T follicular helper cell (primary cell): ENCODE measurements at places on chromosomes 2 and 18.

GRCh38 chr2:112787729-112788393 is 3.6 kb upstream of the IL1A start:
- DNase-seq = no peak

GRCh38 chr2:22694856-22695255 is 690.1 kb upstream of the KLHL29 start:
- DNase-seq = no peak

GRCh38 chr2:230939066-230939591 is 14.1 kb upstream of the GPR55 start:
- DNase-seq = no peak

GRCh38 chr18:45015788-45016128 is 335.1 kb downstream of the SETBP1 start:
- no peak for DNase-seq

- no peak for DNase-seq
These were observed 276.7 kb downstream of the ZNF407 start for GRCh38 chr18:74874351-74874750.

DNA sequence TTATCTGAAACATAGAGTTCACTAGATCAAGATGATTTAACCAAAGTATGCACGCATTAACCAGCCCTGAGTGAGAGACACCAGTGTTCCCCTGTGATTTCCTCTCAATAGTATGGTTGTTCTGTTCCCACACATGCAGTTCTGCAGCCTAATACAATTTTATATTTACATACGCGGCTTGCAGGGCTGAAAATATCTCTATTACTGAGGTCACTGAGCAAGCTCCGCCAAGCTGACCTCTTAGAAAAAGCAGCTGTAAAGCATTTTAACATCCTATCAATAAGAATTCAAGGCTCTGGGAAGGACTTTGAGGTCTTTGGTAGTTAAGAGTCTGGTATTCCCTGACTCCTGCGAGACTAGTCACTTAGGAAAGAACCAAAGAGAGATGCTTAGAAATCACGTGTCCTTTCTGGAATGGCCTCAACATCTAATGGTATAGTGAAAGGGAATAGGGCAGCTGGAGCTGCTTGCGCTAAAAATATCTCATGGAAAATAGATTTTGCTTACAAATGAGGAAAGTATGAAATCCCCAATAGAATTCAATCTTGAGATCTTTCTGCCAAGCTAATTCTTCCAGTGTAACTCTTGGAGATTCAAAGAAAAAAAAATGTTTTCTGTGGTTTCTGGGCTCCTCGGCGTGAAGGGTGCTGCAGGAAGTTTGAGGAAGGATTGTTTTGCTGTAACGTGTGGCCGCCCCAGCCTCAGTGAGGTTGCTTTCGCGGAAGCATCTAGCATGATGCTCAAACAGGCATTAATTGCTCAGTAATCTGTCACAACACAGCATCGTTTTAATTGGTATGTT is 59.2 kb downstream of the DOCK10 start:
- DNase-seq = no peak

- no peak for DNase-seq
These were observed 1.4 kb upstream of the ANKRD39 start for GRCh38 chr2:96859099-96859649.

GRCh38 chr2:239926587-239927232 is 98.4 kb downstream of the NDUFA10 start:
- no peak for DNase-seq

DNA sequence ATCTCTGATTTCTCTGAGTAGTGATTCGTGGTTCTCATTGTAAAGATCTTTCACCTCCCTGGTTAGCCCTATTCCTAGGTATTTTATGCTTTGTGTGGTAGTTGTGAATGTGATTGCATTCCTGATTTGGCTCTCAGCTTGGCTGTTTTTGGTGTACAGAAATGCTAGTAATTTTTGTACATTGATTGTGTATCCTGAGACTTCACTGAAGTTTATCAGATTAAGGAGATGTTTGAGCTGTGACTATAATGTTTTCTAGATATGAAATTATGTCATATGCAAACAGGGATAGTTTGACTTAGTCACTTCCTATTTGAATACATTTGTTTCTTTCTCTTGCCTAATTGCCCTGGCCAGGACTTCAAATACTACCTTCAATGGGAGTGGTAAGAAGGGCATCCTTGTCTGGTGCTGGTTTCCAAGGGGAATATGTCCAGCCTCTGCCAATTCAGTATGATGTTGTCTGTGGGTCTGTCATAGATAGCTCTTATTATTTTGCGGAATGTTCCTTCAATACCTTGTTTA is 251.9 kb upstream of the ZNF804A start:
- no peak for DNase-seq

DNA sequence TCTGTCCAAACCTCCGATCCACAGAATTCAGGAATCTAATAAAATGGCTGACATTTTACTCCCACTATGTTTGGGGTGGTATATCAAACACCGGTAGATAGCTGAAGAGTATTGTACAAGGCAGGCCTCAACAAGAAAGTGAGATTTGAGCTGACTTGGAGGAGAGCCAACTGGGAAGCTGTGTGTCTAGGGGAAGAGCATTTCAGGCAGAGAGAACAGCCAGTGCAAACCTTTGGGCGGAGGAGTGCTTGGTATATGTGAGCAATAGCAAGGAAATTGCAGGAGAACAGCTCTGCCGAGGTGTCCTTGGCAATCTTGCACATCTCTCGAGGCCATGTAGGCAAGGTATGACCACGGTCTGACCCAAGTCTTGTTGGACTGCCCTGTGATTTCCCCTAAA is 1.8 kb upstream of the MERTK start:
- DNase-seq = no peak

GRCh38 chr18:10169064-10169562 is 255.3 kb downstream of the VAPA start:
- DNase-seq = no peak

DNA sequence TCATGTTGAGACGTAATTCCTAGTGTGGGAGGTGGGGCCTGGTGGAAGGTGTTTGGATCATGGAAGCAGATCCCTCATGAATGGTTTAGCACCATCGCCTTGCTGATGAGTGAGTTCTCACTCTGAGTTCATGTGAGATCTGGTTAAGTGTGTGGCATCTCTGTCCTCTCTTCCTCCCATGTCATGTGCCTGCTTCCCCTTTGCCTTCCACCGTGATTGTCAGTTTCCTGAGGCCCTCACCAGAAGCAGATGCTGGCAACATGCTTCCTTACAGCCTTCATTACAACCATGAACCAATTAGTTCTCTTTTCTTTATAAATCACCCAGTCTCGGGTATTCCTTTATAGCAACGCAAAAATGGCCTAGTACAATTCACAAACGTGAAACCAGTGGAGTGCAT is 14.6 kb upstream of the MCM6 start:
- DNase-seq = no peak

DNA sequence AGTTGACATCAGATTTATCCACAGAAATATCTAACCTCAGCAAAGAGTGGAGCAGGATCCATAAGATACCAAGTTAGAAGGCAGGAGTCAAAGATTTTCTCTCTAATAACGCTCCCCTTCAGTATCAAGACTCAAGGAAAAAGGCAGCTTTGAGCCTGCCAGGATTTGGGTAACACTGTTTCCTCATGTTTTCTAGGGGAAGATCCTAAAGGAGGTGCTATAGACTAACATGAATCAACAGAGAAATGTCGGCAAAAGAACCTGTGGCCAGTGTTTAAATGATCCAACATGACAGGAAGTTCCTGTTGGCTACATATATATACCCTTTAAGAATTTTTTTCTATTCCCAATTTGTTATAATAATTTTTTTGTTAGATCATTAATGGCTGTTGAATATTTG is 402.3 kb downstream of the TGIF1 start:
- no peak for DNase-seq

GRCh38 chr2:151786483-151786882 is 41.7 kb downstream of the ARL5A start:
- DNase-seq = no peak

DNA sequence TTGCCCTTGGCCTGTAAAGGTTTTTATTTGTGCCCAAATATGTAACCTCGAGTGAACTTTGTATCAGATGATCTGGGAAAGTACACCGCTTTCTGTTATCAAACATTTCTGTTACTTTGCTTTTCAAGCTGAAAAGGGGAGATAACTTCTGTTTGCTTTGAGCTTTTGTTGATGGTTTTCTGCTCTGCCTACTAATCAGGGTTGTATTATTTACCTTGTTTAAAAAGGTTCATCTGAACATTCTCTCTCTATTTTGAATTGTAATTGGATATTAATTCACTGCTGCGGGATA is 79.4 kb downstream of the XRCC5 start:
- DNase-seq = no peak

DNA sequence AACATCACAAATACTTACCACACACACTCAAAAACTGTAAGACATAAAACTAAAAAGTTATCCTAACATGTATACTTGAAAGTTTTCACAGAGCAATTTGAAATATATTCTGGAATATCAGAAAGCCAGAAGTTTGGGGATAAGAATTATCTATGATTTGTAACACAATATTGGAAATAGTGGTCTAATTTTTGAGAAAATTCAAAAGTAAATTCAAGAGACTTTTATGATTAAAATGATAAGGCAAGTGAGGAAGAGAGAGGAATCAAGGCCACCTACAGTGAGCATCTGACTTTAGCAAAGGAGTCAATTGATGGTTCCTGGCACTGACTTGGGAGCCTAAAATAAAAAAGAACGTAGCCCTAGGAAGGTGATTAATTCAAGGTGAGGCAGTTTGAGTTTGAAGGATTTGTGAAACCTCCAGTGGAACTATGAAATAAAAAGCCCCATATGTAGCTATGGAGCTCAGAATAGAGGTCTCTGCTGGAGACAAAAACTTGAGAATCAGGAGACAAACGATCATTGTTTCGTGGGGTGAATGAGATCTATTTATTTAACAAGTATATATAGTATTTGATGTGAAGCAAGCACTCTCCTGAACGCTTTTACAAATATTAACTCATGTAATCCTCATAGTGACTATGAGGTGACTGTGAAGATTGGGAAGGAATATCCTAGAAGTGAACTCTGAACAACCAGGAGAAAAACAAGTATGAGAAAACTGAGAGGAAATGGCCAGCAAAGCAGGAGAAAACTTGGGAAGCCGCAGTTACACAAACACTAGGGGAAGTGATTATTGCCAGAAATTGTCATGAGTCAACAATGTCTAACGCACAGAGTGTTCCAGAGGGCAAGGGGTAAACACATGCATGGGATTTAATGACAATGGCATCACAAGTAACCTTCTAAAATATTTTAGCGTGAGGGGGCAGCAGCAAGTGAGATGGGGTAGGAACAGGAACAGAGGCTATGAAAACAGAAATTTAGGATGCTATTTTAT is 12.8 kb downstream of the TFPI start:
- no peak for DNase-seq

DNA sequence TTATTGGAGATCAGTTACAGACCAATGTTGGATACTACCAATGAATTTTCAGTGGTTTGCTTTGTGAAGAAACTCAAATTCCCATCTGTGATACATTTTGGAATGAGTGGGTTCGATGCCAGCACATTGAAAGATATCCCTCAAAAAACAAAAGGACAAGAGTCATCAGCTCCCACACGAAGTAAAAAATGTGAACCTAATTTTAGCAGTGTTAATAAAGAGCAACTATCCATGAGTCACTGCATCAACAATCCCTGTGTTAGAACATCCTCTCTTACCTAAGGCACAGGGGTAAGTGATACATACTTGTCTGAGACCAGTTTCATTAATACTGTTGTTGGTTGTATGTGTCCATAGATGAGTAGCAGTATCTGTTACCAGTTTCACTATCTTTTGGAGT is 551.8 kb upstream of the SOX11 start:
- no peak for DNase-seq

- no peak for DNase-seq
These were observed 38.7 kb upstream of the SLC1A4 start for GRCh38 chr2:64950226-64951160.

GRCh38 chr2:207688597-207688996 is 22.8 kb upstream of the CCNYL1 start:
- no peak for DNase-seq

- DNase-seq = no peak
These were observed 1239.5 kb upstream of the ZEB2 start for GRCh38 chr2:145759228-145759915.

GRCh38 chr2:46914578-46915230 is 902 bp downstream of the MCFD2 start:
- no peak for DNase-seq

DNA sequence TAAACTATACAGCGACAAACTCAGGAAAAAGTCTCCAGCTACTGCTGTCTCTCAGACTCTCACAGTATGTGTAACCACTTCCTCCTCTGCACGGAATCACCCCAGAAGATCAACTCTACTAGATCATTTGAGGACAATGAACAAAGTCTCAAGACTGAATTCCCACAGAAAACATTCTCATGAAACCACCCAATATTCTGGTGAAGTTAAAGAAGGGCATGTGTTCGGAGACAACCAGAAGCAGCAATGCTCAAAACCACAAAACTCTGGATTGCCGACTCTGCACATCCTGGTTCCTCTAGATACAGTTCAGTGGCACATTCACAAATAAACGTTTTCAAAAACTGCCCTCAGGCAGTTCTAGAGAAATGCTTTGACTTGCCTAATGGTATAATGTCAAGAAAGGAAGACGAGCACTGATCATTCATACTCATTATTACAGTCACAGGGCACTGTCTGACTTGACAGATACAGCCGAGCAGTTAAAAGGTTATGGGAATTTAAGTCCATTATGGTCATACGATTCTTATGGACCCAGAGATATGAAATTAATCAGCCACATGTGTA is 91.9 kb upstream of the STK17B start:
- DNase-seq = peak; percentile 26

DNA sequence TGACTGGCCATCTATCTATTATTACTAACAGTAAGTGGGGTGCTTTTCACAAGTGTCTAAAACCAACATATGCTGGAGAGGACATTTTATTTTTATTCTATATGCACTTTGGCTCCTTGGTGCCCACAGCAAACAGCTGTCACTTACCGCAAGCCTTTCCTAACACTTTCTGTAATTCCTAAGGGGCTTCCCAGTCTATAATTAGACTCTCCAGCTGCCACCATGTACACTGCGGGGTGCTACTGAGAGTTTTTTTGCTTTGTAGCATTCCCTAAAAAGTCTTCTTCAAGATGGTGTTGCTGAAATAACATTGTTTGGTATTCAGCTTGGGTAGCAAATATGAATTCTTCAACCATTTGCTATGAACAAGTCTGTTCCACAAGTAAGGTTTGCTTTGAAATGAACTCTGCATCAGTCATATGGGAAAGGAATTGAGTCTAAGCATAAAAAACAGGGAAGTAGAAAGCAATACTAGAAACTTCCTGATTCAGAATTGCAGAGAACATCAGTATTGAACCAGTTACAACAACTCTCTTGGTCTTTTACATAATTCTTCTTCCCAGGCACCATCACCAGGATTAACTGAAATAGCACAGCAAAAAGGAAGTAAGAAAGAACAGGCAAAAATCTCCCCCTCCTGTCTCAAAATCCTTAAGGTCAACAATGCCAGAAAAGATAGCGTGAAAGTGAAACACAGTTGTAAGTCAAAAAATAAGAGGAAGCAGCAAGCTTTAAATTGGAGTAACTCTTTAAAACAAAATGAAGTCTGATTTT is 28.6 kb downstream of the EPB41L3 start:
- no peak for DNase-seq
